Esophagus mucosa (tissue), 1 donor: ENCODE measurements at places on chromosomes 1 and 21. TPM values are rescaled to one million over a fixed set of nuclear protein-coding genes. Genes with fewer than 3 reads are reported as not detected.
A peak's percentile ranks its signal among the peaks of the same experiment; 100 is the strongest.

DNA sequence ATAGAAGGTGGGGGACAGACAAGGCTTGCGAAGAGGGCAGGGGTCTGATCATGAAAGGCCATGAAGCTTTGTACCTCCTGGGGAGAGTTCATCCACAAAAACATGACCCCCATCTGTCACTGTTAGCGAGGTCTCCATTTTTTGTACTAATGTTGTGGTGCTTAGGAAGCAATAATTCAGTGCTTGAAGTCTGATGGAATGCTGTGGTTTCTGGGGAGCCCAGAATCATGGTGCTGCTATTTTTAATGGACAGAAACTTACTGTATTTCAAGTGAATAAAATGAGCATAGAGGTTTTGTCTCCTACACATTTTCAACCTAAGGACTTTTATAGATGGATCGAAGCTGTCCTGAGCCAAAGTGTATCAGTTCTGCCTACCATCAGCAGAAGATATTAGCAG, 28.2 kb upstream of the RGL1 start:
- ATAC-seq = no peak

DNA sequence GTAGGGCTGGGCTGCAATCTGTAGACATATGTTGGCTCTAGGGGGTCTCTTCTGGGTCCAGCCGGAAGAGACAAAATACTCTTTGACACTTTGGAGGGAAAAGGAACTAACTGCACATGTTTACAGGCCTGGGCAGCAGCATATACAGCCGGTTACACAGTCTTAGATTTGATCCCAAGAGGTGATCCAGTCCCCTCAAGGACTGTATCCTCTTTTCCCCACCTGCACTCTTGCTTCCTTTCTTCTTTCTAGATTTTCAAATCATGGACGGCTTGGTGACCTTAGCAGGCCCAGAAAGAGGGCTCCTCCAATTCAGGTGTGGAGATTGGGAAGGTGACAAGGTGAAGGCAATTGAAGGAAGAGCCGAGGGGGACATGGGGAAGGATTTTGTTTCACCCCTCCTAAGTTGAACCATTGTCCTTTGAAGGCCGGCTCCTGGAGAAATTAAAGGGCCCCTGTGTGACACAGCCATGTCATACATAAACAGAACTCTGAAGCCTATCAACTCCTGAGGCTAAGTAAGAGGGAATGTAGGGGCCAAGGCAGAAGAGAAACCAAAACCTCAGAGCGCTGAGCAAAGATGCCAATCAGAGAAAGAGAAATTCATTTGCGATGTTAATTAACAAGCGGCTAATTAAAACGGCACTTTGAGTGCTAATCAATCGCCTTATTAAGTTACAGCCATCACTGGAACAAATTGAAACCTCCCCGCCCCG, 5.9 kb upstream of the BARHL2 start:
- no peak for ATAC-seq

DNA sequence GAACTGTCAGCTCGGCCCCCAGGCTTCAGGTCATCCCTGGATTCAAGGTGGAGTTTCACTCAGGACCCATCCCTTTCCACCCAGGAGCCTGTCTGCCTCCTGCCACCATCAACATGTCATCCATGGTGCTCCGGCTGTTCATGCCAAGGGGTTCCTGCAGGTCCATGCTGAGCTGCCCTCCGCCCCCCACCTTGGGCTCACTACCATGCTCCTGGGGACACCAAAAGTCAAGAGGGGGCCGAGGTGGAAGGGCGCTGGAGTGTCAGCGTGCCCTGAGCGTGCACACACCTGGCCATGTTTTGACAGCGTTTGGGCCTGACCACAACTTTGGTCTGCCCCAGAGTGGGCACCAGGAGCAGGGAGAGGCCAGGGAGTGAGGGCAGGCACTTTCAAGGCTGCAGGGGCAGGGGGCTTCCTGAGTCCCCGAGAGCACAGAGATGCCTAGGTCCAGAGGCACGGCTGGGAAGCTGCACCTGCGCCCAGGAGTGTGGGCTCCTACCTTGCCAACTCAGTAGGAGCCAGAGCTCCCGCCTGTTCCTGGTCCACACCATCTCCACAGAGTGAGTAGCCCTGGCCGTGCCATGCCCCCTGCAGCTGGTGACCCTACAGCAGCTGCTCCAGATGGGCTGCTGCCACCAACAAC, 639.6 kb upstream of the ZP4 start:
- no peak for ATAC-seq

The GPR25 gene
- 0.32 TPM for total RNA-seq

DNA sequence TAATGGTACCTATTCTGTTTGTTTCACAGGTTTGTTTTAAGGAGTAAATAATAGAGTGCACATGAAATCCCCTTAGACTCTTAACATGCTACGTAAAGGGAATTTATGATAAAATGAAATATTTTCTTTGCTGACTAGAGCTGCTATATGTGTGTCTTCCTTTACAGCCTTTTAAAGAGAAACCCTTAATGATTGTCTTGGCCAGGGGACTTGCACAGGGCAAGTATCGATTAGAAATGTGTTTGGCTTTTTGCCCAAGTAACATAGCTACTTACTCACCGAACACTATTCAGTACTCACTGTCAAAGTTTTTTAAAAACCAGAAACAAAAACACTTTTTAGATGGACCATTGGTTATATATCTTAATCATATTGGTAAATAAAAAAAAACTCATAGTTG, 71.3 kb upstream of the KIAA1614 start:
- no peak for ATAC-seq

The PLA2G2C gene
- 0.48 TPM for total RNA-seq

DNA sequence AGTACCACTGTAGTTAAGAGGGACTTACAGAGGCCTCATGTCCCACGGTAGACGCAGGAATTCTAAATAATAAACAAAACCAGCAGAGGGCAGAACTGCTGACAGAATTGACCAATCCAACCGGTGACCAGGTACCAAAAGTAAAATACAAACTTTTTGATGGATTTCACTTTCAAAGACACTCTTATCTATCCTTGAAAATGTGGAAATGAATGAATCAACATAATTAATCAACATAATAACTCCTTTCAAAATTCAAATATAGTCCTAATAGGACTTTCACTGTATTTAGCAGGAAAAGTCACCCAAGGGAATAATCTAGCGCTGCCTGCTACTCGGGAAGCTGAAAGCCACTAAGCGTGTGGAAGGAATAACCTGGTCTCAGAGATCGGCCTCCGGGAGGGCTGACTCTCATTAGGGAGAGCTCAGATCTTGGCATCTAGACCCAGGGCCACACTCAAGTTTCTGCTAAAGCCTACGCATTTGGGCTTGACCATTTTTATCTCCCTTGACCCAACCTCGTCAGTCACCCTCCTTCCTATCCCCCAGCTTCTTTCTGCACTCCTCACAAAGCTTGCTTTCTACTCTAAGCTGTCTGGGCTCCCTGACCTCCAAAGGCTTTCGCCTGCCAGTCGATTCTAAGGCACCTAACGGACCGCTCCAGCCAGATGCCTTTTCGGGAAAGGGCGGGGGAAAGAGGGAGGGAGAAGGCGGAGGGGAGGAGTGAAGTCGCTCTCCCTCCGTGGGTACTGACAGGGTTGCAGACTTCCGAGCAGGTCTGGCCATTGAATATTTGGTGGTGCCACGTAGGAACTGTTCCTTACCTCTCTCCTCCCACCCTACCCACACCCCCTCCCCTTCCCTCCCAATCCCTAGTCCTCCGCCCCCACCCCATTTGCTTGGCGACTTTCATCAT, 1.6 kb downstream of the COL11A1 start:
- ATAC-seq = no peak

The SERPINC1 gene
- total RNA-seq = 0.32 TPM

DNA sequence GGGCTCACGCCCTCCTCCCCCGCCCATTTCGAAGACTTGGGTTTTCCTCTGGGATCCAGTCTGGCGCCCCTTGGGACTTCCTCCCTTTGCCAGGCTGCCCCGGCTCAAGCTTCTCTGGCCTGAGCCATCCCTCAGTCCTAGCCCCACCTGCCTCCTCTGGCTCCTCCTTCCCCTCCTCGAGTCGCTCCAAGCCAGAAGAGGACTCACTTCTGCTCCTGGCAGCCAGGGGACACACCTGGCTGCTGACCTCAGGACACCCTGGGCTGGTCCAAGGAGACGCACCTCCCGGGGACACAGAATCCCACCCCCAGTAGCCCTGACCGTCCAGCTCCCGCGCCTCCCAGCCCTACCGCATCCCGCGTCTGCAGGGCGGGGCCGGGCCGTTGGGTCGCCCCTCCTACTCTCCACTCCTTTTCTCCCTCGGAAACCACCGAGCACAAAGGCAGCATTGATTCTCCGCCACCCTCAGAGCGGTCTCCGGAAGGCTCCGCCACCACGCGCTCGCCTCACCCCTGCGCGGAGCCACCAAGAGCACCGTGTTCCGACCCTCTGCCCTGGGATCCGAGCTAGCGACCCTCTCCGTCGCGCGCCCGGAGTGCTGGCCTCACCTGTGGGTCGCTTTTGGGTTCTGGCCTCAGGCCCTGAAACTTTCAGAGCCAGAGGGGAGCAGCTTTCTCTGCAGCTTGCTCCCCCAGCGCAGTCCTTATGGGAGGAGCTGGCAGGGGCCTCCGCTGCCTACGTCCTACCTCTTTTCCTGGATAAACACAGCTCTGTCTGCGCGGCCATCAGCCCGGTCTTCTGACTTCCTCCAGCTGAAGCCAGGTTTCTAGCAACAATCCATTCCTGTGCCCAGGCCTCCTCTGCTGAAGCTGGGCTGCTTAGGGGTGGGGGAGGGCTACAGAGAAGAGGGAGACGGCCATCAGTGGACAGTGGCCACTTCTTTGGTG, at the start of gene C2CD4D:
Gene C2CD4D, minus strand, starts transcription at position 364 of the 947 bp plus-strand sequence. CDS start 831 bp downstream, outside the sequence.
- peak; percentile 66 for ATAC-seq

GRCh38 chr1:3501856-3502640, 47.6 kb downstream of the ARHGEF16 start:
- ATAC-seq = peak; percentile 75

DNA sequence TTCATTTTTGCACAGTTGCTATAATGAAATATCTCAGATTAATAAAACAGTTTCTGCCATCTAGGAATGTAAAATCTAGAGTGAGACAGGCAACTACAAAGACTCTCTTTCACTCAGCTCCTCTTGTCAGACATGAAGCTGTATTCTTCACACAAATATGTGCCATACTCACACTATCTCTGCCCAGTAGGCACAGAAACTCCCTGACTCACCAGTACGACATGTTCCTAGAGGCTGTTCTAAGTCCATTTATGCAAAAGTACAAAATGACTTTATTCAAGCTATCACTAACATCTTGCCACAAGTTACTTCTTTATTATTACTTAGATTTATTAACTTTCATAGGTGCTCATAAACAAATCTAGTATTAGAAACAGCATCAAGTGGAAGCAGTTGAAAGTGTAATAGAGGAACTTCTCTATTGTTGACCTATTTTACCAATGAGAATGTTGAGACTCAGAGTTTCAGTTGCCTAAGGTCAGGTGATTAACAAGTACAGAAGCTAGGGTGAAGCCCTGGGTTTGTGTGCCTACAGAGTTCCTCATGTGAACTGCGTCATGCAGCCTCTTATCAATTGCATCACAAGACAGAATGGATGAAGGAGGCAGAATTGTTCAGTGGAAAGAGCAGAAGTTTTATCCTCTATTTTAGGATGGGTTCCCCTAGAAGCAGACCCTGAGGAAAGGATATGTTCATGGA, 98.9 kb downstream of the RGS2 start:
- ATAC-seq = peak; percentile 60

The OR2L8 gene
- not detected for total RNA-seq

- peak; percentile 54 for ATAC-seq
Observed at GRCh38 chr1:40032240-40032891, 8.2 kb upstream of the CAP1 start.

The RHBG gene
- 1.7 TPM for total RNA-seq

DNA sequence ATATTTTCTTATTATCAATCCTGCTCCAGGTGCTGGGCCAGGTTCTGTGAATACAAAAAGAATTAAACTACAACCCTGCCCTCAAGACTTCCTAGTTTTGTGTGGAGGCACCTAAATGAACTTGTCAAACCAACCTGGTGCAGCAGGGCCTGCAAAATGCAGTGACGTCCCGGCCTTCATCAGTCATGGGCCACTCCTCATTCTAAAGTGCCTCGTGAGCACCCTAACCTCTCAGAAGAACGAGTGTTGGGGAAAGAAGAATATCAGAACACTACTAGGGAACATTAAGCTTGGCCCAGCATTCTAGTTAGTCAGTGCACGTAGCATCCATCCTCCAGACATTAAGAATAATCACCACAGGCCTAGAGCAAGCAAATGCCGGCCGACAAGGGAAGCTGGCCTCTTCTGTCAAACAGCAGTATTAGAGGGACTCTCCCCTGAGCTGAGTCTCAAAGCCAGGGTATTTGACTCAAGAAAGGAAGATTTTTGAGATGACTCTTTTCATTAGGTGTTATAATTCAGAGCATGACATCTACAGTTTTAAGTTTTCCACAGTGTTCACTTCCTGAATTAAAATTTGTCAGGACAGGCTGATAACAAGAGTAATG, 137.9 kb downstream of the SLC45A1 start:
- no peak for ATAC-seq
